ENCODE measurements at places on chromosomes 7 and 10.

GRCh38 chr7:99021941-99022560 is 121.9 kb downstream of the SMURF1 start:
- no peak for DNase-seq

GRCh38 chr10:43012578-43012977 is 64.3 kb upstream of the RET start:
- no peak for DNase-seq

DNA sequence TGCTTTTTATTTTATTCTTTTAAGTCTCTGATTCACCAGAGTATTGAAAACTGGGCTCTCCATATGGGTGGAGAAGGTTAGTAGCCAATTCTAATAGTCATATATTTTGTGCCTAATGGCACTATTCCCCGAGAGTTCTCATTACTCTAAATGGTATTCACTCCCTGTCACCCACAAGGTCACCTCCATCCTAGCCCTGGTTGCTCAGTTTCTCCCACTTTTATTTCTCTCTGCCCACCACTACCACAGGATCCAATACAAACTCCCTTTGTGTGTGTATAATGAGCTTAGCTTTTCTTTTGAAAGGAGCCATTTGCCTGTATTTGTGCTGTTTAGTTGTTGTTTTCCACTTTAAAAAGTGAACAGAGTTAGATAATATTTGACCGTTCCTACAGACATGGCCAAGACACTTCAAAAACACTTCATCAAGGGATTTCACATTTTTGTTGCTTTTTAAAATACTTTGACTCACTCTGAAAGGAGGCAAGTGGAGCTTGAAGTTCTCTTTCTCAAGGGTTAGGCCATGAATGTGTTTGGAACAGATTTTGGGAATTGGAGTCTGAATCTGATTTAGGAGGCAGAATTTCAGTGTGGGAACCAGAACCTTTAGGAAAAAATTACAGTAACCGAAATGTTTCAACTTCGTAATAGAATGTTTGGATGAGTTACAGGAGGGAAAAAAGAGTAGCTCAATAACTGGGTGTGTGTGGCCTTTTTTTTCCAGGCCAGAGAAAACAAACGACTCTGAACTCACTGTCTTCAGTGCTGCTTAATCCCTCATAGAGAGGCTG is 321.3 kb downstream of the BICC1 start:
- DNase-seq: no peak

- no peak for DNase-seq
These were observed 5.2 kb upstream of the HOXA2 start for GRCh38 chr7:27107391-27108381.

DNA sequence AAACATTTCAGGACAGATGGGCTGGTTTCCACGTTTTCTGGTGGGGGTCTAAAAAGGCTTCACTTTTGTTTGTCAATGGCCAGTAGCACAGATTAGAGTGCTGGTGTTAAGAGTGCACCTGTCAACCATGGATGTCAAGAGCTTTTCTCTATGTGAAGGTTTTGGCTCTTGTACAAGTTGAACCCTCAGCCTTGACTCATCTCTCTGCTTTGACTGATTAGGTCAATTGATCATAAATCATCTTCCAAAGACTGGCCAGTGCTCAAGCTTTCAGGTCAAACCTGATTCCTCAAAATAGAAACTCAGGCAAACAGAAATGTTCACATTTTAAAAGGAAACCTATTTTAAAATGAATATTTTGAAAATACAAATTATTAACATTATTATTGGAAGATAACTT is 59.6 kb upstream of the SP4 start:
- no peak for DNase-seq

DNA sequence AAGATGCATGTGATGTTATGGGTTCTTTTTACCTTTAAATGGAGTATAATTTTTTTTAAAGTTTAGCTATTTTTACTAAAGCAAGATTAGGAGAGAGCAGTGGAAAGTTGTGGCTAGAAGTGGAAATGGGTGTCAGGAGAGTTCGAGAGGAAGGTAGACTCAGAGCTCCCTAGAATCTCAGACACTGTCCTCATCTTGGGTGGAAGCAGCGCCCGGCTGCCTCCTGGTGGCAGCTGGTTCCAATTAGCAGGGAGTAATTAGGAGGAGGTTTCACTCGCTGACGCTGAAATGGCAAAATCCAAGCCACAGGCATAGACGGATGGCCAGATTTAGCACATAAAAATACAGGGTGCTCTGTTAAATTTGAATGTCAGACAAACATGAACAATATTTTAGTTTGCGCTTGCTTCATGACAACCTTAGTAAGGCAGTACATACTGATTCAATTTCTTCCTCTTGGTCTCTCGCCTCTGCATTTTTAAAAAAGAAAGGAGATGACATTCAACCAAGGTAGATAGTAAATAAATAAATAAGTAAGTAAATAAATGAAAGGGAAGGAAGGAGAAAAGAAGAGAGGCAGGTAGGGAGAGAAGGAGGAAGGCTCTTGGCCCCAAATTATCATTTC is 58.5 kb downstream of the LGI1 start:
- peak; percentile 42 for DNase-seq

- DNase-seq: peak; percentile 89
These were observed 26.7 kb upstream of the CD36 start for GRCh38 chr7:80611779-80612178.

DNA sequence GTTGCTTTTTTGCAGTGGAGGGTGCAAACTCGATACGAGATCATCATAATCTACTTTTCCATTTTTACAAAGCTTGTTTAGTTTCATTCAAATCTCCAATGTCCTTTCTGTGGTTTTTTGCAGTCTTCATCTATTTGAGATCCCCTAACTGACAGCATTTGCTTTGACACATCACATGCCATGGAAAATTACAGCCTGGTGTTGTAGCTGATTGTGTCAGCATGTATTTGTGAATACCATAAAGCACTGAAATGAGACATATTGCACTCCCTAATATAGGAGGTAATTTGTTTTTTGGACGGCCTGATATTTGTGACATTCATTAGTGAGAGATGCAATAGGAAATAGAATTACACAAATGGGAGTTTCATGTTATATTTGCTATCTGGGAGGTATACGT is 620.8 kb downstream of the KCNMA1 start:
- no peak for DNase-seq

DNA sequence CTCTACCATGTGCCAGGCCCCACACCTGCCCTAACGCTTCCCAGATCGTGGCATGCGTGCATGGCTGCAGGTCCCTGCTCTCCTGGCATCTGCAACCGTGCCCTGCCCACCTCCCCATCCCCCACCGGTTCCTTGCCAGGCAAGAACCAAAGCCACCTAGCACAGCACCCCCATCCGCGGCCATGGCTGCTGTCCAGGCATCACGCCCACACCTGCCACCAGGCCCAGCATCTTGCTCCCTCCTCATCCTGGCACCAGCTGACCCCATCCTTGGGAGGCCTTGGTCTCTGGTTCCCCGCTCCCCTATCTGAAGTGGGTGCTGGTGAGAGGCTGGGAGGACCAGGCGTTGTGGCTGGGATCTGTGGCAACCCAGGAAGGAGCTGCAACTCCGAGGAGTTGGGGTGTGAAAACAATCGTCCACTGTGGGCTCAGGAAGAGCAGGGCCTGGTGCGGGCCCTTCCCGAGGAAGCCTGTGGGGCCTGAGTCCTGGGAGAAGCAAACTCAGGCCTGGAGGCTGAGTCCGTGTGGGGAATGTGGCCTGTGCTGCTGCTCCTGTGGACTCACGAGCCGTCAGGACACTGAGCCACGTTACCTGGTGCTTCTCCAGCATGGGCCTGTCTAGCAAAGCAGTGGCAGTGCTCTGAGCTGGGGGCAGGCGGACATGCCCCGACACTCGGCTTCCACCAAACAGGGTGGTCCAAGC is 417.1 kb downstream of the DNAJB6 start:
- no peak for DNase-seq

GRCh38 chr10:115861455-115861854 is 411.6 kb downstream of the GFRA1 start:
- DNase-seq: no peak

DNA sequence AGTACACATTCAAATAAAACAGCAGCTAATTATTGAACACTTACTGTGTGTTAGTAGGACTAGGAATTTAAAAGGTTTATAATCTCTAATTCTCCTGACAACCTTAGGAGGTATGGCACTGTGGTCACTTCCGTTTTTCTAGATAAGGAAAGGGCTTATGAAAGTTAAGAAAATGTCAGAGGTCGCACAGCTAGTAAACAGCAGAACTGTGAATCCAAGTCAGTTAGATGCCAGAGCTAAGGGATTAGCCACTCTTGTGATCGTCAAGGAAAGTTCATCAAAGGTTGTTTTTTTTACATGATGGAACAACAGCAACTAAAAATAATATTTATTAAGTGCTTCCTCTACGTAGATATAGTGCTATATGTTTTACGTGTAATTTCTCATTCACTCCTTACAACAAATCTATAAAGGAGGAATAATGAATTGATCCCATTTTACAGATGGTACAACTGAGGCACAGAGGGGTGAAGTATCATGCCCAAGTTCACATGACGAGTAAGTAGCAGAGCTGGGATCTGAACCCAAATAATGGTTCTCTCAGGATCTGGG is 84.9 kb downstream of the NAMPT start:
- no peak for DNase-seq

All from NCI-H2081 (cell line).